ENCODE measurements at places on chromosomes 2 and 18. TPM values are rescaled to one million over a fixed set of nuclear protein-coding genes. Genes with fewer than 3 reads are reported as not detected.

Gene OTOF
- 0.14 TPM for total RNA-seq

Gene C2orf15
- total RNA-seq, result not detected

Gene ZCCHC2
- 9.6 TPM for total RNA-seq

Gene TRPM8
- total RNA-seq, result 0.14 TPM

Gene PLCL1
- under 0.01 TPM for total RNA-seq

Gene ZNF514
- total RNA-seq, result 10.9 TPM

Gene MORN2
- 6.3 TPM for total RNA-seq

Gene IL36G
- not detected for total RNA-seq

Gene LONRF2
- 0.88 TPM for total RNA-seq

Gene ADRA2B
- not detected for total RNA-seq

Gene PRADC1
- total RNA-seq, result 5.9 TPM

Gene IL1F10
- not detected for total RNA-seq

Gene CRYGB
- total RNA-seq, result not detected

Gene TMEM200C
- total RNA-seq, result not detected

Gene MAP2
- total RNA-seq, result 0.72 TPM

Gene PID1
- 35.0 TPM for total RNA-seq

Gene GALR1
- total RNA-seq, result not detected

Gene WDR75
- total RNA-seq, result 29.3 TPM

Gene REG3A
- total RNA-seq, result not detected
